ENCODE measurements at places on chromosomes 3 and 15. TPM values are rescaled to one million over a fixed set of nuclear protein-coding genes. Genes with fewer than 3 reads are reported as not detected.

Gene INKA1
- 4.7 TPM for total RNA-seq

DNA sequence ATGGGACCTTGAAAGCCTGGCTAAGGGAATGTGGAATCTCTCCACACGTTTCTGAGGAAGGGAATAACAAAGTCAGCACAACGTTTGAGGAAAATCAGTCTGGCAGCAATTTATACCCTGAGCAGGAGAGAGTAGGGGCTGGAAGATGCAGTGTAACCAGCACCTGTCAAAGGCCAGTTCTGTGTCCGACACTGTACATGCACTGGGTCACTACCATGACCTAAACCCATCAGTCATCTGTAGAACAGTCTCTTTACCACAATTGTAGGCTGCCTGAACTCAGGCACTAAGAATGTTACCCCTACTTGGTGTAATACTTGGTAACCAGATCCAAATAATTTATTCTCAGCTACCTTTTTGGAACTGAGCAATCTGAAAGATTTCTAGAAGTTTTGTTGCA is 113.4 kb downstream of the FEZF2 start:
- no peak for DNase-seq

DNA sequence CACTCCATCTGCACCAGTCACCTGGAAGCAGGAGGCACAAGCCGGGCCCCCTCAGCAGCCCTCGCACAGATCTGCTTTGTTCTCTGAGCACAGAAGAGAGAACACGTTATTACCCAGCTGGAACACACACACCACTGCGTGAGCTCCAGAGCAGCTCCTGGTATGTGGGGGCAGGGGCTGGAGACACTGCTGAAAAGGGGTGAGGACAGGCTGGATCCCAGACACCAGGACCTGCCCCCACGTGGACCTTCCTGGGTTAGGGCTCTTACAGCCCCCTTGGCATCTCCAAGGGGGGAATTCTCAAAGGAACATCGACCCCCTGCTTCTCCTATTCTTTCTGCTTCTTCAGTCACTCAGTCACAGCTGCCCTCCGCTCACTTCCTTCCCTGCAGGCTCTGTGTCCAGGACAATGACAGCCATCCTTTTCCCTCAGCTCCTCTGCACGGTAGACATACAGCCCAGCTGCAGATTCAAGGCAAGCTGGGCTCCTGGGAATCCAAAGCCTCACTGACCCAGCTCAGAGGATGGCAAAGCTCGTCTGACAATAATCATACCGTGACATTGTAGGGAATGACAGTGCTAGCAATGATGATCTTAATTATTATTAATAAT is 33.7 kb downstream of the PRR20G start:
- DNase-seq, result no peak

DNA sequence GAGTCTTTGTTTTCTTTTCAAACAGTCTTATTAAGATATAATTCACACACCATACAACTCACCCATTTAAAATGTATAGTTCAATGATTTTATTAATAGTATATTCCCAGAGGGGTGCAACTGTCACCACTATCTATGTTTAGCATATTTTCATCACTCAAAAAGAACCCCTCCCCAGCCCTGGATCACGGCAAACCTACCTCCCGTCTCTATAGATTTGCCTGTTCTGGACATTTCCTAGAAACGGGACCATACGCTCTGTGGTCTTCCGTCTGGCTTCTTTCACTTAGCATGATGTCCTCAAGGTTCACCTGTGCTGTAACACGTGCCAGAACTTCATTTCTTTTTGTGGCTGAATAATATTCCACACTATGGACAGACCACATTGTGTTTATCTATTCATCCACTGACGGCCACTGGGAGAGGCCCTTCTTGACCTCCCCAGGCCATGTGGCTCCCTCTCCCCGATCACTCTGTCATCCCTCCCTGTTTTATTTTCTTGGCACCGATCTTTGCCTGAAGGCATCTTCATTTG is 56.4 kb downstream of the IQSEC1 start:
- no peak for DNase-seq

DNA sequence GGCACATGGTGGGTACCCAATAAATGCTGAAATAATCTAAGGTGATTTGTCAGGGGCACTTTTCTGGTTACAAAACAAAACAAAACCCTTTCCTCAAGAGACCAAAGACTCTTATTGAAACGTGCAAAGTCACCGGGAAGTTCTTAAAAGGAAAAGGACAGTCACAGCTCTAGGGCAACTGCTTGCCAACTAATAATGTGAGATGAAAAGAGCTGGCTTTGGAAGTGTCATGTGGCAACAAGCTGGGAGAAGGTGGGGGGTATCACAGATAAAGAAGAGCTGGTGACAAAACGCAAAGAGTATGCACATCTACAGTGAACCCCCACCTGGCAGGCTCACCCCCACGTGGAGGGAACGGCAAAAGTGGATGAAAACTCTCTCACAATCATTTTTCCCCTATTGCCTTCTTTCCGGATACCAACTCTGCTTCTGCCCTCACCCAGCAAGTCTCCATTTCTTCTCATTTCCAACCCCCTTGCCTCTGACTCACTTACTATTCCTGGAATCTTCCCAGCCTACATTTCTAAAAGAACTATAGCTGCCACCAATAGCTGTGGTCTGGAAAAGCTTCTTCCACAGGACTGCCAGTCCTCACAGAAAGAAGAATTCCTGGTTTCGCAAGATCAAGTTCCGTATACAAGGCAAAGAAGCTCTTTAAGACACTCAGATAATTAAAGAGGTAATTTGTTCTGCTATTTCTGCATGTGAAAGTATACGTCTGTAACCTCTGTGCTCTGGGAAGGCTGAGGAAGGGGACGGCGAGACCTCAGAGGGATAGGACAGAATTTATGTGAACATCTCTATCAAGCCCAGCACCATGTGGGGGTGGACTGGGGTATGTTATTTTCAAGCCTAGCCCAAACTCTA is 21.8 kb upstream of the ANPEP start:
- DNase-seq, result peak; percentile 93

All from LHCN-M2 (cell line).